ENCODE measurements at places on chromosomes 11 and 22.

DNA sequence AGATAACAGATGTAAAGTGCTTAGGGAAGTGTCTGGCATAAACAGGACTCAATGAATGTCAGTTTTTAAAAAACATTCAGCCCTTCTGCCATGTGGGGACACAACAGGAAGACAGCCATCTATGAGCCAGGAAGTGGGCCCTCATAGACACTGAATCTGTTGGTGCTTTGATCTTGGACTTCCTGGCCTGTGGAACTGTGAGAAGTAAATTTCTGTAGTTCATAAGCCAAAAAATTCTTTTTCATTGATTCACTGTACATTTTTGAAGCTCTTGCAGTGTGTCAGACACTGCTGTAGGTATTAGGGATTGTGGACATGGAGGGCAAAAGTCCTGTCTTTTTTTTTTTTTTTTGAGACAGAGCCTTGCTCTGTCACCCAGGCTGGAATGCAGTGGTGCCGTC is 188.6 kb downstream of the HIPK3 start:
- DNase-seq = no peak

GRCh38 chr22:47295226-47295901 is 532.9 kb downstream of the TBC1D22A start:
- DNase-seq = no peak

- peak; percentile 43 for DNase-seq
These were observed 29.6 kb downstream of the TMEM184B start for GRCh38 chr22:38243007-38243765.

DNA sequence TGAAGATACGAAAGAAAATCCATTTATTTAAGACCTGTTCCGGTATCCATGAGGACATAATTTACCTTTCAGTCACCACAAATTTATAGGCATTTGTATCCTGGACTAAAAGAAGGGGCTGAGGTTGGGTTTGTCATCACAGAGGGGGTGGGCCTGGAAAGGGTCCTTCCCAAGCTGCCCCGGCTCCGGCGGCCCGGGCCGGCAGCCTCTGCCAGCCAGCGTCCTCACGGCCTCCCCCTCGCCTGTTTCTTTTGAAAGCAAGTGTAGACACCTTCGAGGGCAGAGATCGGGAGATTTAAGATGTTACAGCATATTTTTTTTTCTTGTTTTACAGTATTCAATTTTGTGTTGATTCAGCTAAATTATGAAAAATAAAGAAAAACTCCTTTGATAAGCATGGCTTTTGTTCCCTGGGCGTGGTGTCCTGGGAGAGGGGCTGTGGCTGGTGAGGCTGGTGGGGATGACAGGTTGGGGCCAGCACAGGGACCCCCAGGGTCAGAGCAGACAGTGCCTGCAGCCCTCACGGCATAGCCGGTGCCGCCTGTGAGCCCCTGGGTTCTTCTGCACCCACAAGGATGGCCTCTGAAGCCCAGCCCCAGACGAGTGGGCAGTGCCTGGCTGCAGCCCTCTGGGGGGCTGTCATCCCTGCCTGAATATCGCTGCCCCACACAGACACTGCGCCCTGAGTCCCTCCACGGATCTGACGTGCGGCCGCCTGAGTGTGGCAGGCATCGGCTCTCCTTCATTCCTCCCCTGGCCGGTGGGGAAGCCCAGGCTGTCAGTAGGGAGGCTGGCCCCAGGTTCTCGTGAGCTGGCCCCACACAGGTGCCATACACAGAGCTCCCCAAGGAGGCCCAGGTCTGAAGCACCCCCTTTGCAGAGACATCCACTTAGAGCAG is 1075.9 kb downstream of the BRD1 start:
- no peak for DNase-seq

DNA sequence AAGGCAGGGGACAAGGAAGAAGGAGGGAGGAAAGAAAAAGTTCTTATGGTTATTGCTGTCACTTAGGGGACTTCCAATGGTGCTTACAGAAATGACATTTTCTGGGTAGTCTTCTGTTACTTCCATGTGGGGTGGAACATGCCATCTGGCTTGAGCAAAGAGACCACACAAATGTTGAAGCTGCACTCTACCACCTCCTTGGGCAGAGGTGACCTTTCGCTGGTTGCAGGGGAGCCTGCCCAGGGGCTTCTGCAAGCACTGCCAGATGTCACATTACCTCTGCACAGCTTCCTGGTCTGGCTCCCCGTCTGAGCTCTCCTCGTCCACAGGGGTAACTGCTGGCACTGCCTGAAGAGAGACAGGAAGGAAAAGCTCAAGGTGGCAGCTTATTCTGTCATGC is 32.6 kb upstream of the APOA1 start:
- DNase-seq = no peak

- DNase-seq = no peak
These were observed 70.3 kb upstream of the BDNF start for GRCh38 chr11:27770576-27770975.

- DNase-seq = peak; percentile 80
These were observed 27.0 kb upstream of the AMOTL1 start for GRCh38 chr11:94741022-94741679.

DNA sequence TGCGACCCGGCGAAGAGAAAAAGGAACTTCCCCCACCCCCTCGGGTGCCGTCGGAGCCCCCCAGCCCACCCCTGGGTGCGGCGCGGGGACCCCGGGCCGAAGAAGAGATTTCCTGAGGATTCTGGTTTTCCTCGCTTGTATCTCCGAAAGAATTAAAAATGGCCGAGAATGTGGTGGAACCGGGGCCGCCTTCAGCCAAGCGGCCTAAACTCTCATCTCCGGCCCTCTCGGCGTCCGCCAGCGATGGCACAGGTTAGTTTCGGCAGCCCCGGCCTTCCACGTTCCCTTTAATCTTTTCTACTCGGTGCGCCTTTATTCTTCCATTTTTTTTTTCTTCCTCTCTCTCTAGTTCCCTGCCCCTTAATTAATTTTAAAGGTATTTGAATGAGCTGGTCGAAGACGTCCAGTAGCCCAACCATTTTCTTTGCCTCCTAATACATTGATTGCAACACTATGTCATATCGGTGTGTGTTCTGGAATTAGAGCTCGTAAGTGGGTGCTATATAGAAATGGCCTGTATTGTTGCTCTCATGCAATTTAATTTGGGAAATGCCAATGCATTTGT is 537 bp downstream of the EP300 start:
- DNase-seq = peak; percentile 45
